Lung microvascular endothelial cell (primary cell): ENCODE measurements at places on chromosomes 5 and 9.

GRCh38 chr9:124212381-124213050, 45.2 kb upstream of the NEK6 start:
- DNase-seq = no peak

GRCh38 chr9:135969064-135969683, 8.0 kb upstream of the UBAC1 start:
- DNase-seq = peak; percentile 39

- DNase-seq = peak; percentile 71
Observed at GRCh38 chr5:135977375-135977928, 22.7 kb upstream of the LECT2 start.

DNA sequence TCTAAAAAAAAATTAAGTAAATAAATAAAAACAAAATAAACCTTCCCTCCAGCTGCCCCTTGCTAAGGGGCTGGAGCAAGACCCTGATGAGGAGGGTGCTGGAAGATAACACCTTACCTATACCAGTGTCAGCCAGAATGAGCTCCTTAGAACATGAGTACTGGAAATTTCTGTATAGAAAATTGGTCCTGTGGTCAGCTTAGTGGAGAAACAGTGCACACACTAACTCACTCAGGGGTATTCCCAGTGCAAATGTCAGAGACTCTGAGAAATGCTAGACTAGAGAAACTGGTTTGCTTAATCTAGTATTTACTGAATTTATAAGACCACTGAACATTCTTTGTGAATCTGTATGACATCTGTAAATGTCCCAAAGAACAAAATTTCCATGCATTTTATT, 62.1 kb upstream of the CTXN3 start:
- DNase-seq = no peak

GRCh38 chr5:81147011-81147885, 85.9 kb upstream of the CKMT2 start:
- DNase-seq = no peak

GRCh38 chr5:154761046-154761736, 6.0 kb downstream of the LARP1 start:
- DNase-seq = no peak

GRCh38 chr9:96519095-96519494, 69.1 kb downstream of the HABP4 start:
- no peak for DNase-seq

DNA sequence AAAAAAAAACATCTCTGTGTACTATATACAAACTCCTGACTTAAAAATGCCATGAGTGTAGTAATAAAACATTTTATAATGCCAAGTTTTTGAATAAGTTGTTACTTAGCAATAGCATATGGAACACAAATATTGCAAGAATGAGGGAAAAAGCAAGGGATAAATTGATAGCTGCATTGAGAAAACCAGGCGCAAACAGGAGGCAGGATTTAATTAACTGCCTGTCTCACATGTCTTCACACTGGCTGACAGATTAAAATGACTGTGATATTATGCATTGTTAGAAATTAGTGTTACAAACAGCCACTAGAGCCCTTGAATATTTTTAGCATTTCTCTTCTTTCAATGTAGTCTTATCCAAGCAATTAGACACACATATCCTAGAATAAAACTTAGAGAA, 1817.5 kb upstream of the NUDT12 start:
- no peak for DNase-seq

DNA sequence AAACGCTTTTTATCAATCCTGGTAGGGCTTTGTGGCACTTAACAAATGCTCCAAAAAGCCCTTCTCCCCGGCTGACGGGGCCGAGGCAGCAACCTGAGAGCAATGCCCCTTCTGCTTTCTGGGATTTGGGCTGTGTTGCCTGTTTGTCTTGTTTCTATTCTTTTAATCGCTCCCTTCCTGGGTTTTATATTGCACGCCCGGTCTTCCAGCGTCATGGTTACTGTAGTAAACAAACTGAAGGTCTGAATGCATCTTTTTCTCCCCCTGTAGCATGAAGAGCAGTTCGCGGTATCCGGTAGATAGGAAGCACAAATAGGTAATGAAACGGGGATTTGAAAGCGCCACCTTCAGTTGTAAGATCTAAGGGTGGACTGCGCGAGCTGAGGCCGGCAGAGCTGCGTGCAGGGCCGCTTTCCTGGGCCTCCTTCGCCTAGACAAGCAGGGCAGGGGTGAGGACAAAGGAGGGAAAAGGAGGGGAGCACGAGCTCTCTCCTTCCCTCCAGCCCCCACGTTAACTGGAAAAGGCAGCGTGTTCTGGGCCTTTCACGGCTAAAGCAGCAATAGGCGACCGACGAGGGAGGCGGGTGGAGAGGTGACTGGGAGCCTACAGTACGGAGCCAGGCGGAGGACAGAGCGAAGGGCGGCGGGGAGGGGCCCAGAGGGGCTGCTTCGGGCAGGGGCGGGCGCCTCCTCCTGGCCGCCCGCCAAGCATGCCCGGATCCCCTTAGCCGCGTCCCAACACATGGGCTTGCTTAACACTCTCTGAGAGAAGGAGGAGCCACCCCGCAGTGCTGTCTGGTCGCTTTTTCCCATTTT, 49.3 kb upstream of the ZNF366 start:
- DNase-seq = peak; percentile 83

GRCh38 chr9:82034956-82035731, 46.6 kb downstream of the SPATA31D1 start:
- DNase-seq = no peak

- peak; percentile 56 for DNase-seq
Observed at GRCh38 chr5:172059661-172060100, 53.2 kb upstream of the FBXW11 start.

DNA sequence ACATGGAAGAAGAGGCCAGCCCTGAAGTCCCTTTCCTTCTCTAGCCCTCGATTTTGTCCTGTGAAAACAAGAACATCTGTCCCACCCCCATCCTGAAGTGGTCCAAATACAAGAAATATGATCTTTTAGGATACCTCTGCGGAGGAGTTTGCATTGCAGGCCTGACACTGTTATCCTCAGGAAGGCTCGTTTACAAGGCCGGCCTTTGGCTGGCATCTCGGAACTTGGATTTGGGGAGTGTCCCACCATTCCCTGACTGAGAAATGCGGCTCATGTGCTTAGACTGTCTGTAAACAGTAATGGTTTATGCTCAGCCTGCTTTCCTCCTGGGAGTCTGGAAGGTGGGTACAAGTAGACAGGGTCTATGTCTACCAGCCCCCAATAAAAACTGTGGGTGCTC, 26.4 kb downstream of the WHRN start:
- no peak for DNase-seq

GRCh38 chr9:2771661-2772060, 54.4 kb downstream of the KCNV2 start:
- no peak for DNase-seq

DNA sequence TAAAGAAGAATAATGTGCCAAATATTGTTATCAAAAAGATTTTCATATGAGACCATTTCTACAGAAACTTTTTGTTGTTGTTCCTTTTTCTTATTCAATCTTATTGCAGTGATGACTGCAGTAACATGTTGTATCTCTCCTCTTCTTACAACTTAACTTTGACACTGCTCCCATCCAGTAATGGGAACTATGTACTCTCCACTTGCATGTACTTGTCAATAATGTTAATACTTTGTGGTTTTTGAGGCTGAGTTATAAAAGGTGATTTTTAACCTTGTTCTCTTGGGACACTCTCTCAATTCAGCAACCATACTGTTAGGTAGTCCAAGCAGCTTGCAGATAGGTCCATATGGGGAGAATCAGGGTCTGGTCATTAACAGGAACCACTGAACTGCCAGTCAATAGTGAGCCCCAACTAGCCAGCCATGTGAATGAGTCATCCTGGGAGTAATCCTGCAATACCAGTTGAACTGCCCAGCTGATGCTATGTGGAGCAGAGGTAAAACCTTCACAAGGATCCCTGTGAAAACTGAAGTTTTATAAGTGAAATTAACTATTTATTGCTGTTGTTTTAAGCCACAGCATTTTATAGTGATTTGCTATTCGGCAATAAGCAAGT, 199.6 kb upstream of the DAB2 start:
- no peak for DNase-seq

- no peak for DNase-seq
Observed at GRCh38 chr9:77677957-77678535, 29.9 kb upstream of the GNA14 start.

DNA sequence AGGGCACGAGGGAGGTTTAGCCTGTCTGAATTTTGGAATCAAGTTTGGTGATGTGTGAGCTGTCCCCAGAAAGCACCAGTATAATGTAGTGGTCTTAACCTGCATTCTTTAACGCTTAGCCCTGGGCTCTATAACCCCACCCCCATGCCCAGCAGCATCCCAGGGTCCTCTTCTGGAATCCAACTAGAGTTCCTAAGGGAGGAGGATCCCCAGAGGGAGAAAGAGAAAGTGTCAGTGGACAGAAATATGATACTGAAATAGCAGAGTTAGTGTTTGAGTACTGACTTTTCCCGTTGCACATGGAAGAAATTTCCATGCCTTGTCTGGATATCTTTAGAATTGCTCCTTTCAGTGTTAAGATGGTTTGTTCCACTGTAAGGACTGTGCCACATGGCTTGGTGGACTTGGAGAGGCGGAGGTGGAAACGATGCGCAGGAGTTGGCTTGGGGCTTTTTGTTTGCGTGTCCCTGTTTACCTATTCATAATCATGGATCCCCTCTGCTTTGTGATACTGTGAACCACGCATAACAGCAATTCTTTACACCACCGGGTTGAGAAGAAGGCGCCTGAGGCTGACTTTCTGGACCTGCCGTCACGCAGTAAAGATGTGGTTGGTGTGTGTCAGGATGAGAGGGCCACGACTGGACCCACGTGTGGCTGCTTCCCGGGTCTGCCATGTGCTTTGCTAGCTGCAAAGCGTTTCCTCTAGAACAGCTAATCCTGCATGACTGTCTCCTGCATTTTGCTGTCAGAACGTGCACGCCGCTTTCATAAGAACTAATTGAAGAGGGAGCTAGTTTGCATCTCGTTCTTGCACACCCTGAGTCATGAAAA, 142.3 kb downstream of the SMARCA2 start:
- DNase-seq = peak; percentile 65

DNA sequence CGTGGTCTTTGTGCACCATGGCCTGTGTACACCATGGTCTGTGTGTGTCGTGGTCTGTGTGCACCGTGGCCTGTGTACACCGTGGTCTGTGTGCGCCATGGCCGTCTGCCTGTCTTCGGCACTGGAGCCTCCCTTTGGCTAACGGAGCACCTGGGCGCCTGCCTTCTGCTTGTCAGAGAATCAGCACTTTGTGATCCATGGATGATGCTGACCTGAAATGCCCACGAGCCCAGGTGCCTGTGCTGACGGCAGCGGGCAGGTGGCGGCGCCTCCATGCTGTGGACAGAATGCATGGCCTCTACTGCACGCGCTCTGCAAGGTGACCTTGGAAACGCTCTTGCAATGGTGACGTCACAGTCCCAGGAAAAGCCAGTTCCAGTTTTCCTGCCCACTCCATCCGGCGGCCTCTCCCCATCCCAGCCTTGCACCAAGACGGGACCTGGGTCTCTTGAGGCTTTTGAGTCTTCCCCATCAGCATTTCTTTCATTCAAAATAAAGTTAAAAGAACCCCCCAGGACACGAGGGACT, 14.6 kb downstream of the LCN9 start:
- no peak for DNase-seq

DNA sequence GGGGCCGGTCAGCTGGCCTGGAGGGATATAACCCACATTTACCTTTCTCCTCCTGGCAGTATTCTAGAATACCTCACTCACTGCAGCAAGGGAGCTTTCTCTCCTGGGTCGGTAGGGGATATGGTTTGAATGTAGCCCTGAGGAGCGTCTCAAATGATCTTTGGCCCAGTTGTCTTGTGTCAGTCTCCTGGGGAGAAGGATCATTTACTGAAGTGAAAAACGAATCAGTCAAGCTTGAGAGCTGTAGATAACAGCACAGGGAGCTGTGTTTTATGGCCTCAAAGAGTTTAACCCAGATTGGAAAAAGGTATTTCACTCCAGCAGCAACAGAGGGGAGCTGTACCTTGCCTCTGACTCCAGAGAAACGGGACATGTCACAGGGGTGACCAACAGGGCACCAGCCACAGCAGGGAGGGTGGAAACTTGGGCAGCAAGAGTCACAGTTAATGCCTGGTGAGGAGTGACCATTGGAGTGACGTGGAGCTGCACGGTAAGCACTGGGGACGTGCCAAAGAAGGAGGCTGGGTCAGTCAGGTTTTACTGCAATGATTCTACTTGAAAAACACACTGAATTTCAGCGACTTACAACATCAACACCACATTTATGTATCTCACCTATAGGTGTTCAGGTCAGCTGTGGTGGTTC, 29.8 kb upstream of the ZFR start:
- DNase-seq = no peak

DNA sequence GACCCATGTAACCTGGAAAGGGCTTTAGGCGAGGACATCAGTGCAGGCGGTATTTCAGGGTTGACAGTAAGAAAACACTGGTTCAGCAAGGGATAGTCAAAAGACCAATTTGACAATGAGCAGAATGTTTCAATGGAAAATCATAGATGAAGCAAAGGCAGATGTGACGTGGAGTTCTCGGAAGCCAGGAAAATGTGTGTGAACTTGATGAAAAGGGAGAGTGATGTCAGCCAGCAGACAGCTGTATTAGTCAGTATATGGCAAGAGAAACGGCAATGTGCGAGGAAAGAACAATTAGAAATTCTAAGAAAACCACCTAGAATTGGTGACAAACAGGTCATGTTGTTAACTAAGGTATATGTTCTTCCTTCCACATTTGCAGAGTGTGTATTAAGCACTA, 503.9 kb upstream of the DAB2 start:
- no peak for DNase-seq

GRCh38 chr5:72644296-72644695, 137.1 kb upstream of the ZNF366 start:
- DNase-seq = no peak

- DNase-seq = peak; percentile 72
Observed at GRCh38 chr9:125407974-125408900, 146.6 kb downstream of the GAPVD1 start.

DNA sequence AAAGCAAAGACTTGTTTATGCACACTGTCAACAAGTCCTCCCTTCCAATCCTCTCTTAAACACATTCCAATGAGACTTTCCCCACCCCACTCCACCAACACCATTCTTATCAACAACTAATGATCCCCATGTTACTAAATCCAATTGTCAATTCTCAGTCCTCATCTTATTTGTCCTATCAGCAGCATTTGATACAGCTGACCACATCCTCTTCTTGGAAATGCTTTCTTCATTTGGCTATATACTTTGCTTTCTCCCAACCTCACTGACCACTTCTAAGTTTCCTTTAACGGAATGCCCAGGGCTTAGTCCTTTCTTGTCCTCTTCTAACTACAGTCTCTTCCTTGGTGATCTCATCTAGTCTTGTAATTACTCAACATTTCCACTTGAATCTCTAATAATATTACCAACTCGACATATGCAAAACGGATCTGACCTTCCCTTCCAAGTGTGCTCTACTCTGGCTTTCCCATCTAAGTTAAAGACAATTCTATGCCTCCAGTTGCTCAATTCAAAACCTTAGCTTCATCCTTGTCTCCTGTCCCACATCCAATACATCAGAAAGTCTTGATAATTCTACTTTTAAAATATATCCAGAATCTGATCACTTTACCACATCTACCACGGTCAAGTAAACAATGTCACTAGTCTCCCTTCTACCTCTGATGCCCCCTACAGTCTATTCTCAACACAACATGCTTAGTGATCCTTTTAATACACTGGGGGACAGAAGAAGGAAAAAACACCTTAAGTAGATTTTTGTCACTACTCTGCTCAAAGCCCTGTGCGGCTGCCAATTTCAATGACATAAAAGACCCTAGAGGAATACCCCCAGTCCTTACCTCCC, 25.5 kb downstream of the AGTPBP1 start:
- no peak for DNase-seq
